Stimulated activated CD8-positive, alpha-beta memory T cell treated with anti-CD3 and anti-CD28 coated beads, Interleukin-4, amount 100 ng/mL, for 1 hour (primary cell): ENCODE measurements at places on chromosomes 16 and 17.

GRCh38 chr16:86761111-86762031 is 183.0 kb downstream of the FOXL1 start:
- DNase-seq: no peak

DNA sequence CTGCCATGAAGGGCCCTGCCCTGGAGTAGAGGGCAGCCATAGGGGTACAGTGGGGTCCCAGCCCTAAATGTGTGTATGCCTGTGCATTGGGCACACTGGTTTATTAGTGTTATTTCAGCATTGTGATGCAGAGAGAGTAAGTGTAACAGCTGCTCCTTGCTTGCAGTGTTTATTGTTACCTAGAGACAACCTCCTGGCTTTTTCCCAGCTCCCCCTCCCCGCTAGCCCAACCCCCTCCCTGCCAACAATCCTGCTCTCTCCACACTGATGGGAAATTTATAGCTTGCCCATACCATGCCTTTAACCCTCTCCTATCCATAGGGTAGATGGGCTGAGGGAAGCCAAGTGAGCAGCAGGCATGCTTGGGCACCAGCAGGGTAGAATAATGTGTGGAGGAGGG is 51.3 kb downstream of the NEUROD2 start:
- no peak for DNase-seq

DNA sequence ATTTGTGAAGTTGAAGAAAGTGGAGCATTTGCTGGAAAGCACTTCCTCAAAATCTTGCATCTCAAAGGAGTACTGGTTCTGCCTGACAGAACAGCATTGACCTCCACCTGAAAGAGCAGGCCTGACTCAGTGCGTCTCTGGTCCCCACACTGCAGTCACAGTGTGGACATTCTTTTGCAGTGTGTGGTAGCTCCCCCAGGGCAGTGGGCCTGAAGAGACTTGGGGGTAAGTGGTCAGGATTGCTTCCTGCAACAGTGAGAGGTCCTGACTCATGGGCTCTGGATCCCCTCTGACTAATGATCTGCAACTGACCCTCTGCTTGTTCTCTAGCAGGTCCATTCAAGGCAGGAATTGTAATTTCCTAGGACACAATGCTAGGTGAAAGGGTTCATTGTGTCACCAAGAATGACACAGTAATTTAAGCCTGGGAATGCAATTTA is 204.9 kb upstream of the KCNJ16 start:
- DNase-seq: no peak

GRCh38 chr17:13490906-13491482 is 110.7 kb downstream of the HS3ST3A1 start:
- DNase-seq: no peak

DNA sequence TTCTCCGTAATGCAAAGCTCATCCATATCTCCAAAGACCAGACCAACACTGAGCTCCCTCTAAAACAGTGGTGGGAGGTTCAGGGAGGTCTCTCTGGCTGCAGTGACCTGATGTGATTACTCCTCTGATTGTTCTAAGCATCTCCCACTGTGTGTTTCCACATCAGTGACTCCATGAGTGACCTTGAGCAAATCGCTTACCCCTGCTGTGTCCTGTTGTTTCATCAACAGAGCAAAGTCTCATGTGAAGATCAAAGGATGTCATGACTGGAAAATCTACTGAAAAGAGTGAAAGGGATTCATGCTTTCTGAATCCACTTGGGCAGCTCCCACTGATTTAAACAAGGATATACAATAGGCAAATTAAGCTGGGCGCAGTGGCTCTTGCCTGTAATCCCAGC is 352.9 kb downstream of the TMEM114 start:
- no peak for DNase-seq

GRCh38 chr17:8391711-8392110 is 5.9 kb downstream of the RNF222 start:
- no peak for DNase-seq
